ENCODE measurements at places on chromosomes 2 and 18.

- DNase-seq: no peak
Measured at GRCh38 chr2:232688201-232688600, 8.9 kb upstream of the GIGYF2 start.

DNA sequence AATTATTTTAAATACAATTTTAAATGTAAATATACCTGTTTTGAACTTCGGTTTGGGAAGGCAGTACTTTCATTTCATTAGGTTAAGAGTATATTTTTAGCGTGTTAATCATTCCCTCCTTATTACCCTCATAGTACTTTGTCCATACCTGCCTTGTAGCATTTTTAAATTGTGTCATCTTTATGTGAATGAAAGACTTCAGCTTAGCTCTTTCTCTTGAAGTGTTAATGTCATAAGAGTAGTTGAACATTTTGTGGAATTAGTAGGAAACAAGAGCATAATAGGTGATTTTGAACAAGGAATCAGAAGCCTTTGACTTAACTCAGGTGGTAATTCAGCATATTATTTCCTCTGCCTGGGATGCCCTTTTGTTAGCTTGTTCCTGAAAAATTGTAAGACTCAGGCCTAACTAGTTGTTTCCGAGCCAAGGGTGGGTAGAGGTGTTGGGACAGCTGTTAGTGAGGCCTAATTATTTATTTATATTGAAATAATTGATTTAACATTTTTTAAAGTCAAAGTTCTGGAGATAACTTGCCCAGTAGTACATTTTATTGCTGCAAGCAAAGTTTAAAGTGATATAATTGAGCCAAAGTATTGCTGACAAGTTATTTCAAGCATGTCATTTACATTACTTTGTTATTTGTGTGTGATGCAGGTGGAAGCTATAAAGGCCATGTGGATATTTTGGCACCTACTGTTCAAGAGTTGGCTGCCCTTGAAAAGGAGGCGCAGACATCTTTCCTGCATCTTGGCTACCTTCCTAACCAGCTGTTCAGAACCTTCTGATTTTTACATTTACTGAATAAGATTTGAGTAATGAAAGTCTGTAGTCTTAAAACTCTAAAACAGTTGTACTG is 38.7 kb downstream of the DDX1 start:
- DNase-seq: no peak

DNA sequence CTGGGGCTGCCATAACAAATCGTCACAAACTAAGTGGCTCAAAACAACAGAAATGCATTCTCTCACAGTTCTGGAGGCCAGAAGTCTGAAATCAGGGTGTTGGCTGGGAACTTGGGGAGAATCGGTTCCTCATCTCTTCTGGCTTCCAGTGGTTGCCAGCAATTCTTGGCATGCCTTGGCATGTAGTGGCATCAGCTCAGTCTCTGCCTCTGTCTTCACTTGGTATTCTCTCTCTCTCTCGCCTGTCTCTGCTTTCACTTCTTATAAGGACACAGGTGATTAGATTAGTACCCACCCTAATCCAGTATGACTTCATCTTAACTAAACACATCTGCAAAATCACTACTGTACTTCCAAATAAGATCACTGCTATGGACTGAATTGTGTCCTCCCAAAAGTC is 695.4 kb upstream of the ID2 start:
- no peak for DNase-seq

DNA sequence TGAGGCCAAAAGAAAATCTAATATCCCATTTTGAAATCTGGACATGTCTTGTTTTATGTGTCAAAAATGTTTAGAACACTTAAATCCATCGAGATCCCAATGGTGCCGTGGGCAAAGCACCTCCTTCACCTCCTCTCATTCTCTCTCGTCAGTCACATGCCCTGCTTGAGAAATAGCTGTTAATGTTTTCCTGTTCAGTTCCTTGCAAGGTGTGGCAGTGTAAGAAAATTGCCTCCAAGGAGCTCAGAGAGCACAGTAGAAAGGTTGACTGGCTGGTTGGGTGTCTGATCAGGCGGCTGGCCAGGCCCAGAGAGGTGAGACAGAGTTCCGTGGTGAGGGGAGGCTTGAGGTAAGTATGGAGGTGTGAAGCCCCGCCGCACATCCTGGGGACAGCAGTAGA is 210.2 kb downstream of the TSN start:
- no peak for DNase-seq

GRCh38 chr2:62566847-62567246 is 60.9 kb upstream of the TMEM17 start:
- no peak for DNase-seq

GRCh38 chr2:202196727-202197126 is 41.7 kb downstream of the SUMO1 start:
- DNase-seq: no peak

Measured in stimulated activated CD4-positive, alpha-beta T cell treated with anti-CD3 and anti-CD28 coated beads, Interleukin-4, amount 100 ng/mL, for 24 hours (primary cell).